Left renal pelvis (tissue), 4 donors: ENCODE measurements at places on chromosomes 4 and X. TPM values are rescaled to one million over a fixed set of nuclear protein-coding genes. Genes with fewer than 3 reads are reported as not detected.

DNA sequence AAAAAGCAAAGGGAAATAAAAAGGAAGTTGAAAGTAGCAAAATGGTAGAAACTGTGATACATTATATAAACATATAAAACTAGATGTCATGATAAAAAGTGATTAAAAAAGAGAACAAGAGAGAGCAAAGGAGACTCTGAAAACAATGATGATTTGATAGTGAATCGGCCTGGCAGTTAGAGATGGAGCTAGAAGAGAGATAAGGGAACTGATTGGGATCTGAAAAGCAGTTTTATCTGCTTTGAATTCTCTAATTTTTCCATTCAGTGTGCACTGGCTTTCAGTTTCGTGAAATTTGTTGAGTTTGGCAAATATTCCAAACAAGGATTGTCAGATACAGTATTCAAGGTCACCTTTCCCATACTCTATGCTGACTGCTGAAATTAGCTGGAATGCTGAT is 21.9 kb upstream of the CCSER1 start:
- DNase-seq = no peak

DNA sequence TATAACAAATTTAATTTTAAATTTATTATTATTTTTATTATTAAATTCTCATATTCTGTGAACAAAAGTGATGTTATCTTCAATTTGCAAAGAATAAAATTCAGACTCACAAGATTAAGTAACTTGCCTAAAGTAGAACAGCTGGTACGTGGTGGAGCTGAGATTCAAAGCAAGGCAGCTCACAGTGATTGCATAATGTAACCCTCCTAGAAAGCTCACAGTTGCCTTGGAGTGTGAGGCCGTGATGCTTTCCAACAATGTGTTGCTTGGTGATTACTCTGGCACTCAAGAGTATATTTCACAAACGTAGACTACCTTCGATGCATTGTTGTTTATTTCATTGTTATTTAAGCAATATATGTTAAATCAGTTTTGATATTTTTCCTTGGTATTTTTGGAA is 1039.2 kb upstream of the PABPC4L start:
- no peak for DNase-seq

DNA sequence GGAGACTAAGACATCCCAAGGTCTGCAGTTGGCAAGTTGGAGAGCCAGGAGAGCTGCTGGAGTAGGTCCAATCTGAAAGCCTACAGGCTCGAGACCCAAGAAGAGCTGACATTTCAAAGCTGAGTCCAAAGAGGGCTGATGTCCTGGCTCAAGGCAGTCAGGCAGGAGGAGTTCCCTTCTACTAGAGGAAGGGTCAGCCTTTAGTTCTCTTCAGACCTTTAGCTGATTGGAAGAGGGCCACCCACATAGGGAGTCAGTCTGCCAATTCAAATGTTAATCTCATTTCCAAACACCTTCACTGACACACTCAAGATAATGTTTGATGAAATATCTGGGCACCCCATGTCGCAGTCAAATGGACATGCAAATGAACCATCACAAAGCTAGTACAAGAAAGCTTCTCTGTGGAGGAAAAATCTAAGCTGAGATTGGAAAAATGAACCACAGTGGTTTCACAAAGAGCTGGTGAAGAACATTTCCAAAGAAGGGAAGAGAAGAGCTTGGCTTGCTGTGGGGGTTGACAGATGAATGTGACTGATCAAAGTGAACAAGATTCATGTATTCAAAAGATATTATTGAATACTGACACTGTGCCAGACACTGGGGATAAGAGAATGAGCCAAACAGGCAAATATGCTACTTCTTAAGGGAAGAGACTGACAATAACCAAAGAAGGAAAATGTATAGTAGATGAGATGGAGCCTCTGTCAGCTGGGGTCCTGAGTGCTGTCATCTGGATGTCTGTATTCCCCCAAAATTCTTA is 61.2 kb downstream of the STK32B start:
- no peak for DNase-seq

DNA sequence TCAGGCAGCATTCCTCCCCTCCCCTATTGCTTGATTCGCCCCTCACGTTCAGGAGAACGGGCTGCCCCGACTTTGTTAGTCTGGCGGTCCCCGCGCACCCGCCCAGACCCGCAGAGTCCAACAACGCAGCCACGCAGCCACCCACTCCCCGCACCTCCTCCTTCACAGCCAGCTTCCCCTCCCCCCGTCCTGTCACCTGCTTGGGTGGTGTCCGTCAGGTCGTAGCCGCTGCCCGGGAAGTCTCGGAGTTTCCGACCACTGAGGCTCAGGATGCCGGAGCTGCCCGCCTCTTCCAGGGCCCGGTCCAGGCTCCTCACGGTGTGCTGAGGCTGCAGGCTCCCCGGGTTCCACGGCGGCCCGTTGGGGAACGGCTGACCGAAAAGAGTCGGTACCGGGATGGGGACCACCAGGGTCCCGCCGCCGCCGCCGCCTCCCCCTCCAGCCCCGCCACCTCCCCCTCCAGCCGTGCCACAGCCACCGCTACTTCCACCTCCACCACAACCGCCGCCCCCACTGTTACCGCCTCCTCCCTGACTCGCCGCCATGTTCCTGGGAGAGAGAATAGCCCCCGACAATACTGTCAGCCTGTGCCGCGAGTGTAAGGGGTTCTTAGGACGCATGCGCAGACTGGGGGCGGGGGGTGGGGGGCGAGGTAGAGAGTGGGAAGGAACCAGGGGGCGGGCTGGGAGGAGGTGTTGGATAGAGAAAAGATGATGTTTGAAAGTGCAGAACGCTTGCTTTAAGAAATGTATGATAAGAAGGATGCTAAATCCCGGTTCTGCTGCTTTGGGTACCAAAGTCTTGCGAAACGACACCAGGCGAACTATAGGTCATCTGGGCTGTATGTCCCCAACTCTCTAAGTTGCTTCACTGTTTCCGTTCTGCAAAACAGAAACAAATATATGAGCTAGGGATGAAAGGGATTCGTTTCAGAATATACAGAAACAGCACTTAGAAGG is at the start of gene LRCH2:
LRCH2 (minus strand) TSS at position 600 of the 959 bp plus-strand sequence; CDS start at position 545, 55 bp downstream.
- DNase-seq = no peak

DNA sequence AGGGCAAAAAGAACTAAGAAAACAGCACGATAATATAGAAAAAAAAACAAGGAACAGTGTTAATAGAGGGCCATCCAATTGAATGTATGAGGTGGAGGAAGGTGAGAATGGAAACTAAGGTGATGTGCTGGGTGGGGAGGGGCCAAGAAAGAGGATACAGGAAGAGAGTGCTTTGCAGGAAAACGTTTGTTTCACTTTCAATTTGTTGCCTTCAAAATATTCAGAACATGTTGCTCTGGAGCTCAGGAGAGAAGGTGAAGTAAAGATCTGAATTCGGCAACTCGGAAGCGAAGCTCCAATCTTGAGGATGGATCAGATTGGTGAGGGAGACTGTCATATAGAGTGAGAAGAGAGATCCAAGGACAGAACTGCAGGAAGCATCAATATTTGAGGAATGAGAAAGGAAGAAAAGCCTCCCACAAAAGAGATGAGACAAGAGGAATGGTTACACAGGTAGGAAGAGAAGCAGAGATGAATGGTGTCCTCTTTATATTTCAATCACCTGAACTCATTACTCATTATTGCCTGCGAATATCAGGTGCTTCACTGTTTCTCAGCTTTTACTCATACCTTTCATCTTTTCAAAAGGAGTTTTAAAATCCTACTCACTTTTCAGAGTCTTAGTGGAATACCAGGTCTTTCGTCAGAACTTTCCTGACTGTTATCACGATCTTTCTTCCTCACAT is 14.7 kb upstream of the SEC24D start:
- no peak for DNase-seq

DNA sequence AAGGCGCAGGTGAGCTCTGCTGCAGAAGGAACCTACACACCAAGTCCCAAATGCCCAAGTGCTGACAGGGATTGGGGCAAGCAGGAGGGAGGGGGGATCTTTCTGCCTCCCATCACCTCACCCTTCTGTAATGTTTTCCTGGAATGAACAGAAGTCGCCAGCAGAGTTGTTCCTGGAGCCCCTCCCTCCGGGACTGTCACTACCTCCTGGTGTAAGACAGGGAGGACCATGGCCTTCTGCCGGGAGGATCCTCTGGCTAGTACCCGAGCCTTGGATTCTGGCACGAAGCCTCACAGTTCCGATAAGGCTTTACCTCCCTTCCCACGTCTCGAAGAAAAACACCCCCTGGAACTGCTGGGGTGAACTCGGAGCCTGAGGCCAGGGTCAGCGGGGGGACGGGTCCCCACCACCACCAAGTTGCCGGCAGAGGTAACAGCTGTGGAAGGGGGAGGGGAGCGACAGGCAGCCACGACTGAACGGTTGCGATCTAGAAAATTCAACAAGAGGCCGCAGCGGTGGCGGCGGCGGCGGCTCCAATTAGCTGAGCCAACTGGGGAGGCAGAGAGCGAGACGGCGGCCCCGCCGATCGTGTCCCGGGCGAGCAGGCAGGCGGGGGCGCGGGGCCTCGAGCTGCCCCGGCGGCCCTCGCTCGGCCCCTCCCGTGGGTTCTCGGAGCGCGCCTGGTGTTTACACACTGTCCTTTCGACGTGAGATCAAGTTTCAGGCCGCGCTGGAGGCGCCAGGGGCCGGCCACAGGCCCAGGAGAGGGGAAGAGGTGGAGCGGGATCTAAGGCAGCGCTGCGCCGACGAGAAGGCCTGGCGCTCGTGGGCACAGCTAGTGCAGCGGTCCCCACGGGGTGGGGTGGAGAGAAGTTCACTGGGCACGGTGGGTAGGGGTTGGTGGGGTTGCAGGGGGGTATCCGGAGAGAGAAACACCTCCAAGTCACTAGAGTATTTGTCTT is 53.7 kb upstream of the BCOR start:
- DNase-seq = no peak

- DNase-seq = no peak
Measured at GRCh38 chr4:112946127-112946526, 103.3 kb upstream of the ANK2 start.

- DNase-seq = no peak
Measured at GRCh38 chrX:36640232-36640631, 367.9 kb upstream of the FAM47C start.

- DNase-seq = no peak
Measured at GRCh38 chr4:70533791-70534190, 15.4 kb downstream of the AMTN start.

DNA sequence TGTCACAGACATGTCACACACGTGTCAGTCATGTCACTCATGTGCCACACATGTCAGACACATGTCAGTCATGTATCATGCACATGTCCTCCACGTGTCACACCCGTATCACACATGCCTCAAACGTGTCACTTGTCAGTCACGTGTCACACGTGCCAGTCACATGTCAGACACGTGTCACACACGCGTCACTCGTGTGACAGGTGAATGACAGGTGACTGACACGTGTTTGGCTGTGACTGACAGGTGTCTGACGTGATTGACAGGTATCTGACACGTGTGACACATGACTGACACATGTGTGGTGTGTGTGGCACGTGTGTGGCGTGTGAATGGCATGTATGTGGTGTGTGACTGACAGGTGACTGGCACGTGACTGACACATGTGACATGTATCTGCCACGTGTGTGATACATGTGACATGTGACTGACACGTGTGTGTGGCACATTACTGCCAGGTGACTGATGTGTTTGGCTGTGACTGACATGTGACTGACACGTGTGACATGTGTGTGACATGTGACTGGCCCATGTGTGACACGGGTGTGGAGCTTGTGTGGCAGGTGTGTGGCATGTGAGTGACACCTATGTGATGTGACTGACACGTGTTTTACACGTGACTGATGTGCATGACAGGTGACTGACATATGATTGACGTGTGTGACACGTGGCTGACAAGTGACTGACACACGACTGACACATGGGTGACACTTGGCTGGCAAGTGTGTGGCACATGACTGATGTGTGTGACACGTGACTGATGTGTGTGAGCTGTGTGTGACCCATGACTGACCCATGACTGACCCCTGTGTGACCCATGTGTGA is 90.7 kb upstream of the GPC3 start:
- no peak for DNase-seq

The ZNF141 gene
- polyA plus RNA-seq = 21.9 TPM

The PIGA gene
- 19.4 TPM for polyA plus RNA-seq

The SUPT20HL2 gene
- not detected for polyA plus RNA-seq

The CLOCK gene
- polyA plus RNA-seq = 21.2 TPM
